ENCODE measurements at places on chromosomes 1 and 21. TPM values are rescaled to one million over a fixed set of nuclear protein-coding genes. Genes with fewer than 3 reads are reported as not detected.

GRCh38 chr1:42860339-42861013, 14.1 kb downstream of the ZNF691 start:
- H3K27ac ChIP-seq = no peak overlapping the region
- peaks cover 7% of the 10 kb centered on the region for H3K27me3 ChIP-seq
- no peak for DNase-seq

The ATP6V1G3 gene
- total RNA-seq = not detected

DNA sequence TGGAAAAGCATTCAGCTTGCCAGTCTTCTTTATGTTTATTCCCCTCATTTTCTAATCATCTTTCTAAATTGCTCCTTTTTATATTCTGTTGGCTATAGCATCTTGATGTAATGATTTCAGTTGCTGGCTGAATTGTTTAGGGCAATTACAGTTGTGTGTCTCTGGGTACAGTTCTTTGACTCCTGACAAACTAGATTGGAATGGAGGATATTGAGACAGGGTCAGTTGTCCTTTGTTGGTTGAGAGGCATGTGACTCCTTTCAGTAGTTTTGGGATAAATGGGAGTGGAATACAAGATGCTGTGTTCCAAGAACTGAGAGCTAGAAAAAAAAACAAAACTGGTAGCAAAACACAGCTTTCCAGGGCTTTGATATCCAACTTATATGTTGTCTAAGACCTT, 1.5 kb downstream of the CENPF start:
- peaks cover 7% of the 10 kb centered on the region for H3K4me1 ChIP-seq
- no peak overlapping the region for H3K27ac ChIP-seq
- H3K36me3 ChIP-seq = no peaks in the 10 kb centered on the region
- no peak overlapping the region for H3K4me3 ChIP-seq
- no peak for DNase-seq
- no peaks in the 10 kb centered on the region for H3K27me3 ChIP-seq

The EPHA8 gene
- total RNA-seq = not detected

DNA sequence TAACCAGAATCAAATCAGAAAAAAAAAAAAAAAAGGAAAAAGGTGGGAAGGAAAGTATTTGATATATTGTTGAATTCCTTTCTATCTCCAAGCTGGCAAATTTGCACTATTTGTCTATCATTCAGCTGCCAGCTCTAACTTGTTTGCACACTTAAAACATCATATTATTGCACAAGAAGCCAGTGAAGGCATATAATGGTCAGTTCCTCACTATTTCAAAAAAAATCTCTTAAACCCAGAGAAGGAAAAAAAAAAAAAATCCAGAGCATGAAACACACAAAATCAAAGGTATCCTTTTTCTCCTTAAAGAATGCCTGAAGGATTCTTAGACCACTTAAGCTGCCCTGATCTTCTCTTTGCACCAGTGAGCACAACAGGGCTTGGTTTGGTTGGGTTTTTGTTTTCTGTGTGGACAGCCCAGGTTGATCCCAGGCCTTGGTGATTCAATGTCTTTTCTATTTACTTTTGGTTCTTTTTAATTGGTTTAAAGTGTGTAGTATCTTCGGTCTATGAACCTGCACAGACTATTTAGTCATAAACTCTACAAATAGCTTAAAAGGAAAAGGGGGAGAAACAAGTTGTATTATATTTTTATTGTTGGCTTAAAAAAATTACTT, 40.2 kb downstream of the DUSP10 start:
- no peak overlapping the region for H3K27ac ChIP-seq
- DNase-seq = no peak
- H3K36me3 ChIP-seq = peaks cover 28% of the 10 kb centered on the region
- no peaks in the 10 kb centered on the region for H3K27me3 ChIP-seq
- H3K4me1 ChIP-seq = peaks cover 9% of the 10 kb centered on the region
- H3K4me3 ChIP-seq = no peak overlapping the region

The OR2L3 gene
- total RNA-seq = not detected

The MAP3K7CL gene
- 8.3 TPM for total RNA-seq

The PSMB4 gene
- 177 TPM for total RNA-seq

DNA sequence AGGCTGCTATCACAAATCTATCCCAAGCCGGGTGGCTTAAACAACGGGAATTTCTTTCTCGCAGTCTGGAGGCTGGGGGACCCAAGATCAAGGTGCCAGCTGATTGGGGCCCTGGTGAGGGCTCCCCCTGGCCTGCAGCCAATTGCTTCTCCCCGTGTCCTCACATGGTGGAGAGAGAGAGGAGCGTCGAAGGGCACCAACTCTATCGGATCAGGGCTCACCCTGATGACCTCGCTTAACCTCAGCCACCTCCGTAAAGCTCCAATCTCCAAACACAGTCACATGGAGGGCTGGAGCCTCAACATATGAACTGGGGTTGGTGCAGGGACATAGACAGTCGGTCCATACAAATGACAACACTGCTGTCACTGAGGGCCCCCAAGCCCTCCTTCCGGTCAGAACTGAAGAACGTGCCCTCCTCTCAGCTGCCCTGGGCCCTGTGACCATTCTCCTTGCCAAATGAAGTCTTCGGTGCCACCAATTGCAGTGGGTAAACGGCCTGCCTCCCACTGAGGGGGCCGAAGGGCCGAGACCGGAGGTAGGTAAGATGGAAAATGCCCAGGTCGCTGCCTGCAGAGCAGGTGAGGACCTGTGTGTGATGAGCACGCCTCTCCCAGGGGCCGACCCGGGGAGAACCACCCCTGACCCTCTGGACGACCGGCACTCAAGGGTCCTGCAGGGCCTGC, 211.0 kb downstream of the TOMM20 start:
- H3K27ac ChIP-seq = peak overlapping the region; percentile 89
- no peak for DNase-seq
- no peaks in the 10 kb centered on the region for H3K27me3 ChIP-seq

- no peaks in the 10 kb centered on the region for H3K27me3 ChIP-seq
- no peak for DNase-seq
- H3K4me3 ChIP-seq = no peak overlapping the region
Measured at GRCh38 chr1:46277658-46278373, 25.6 kb downstream of the LRRC41 start.
